Vagina (tissue), 2 donors: ENCODE measurements at places on chromosomes 1 and 21. TPM values are rescaled to one million over a fixed set of nuclear protein-coding genes. Genes with fewer than 3 reads are reported as not detected.
A peak's percentile ranks its signal among the peaks of the same experiment; 100 is the strongest.

Gene HSF2BP
- total RNA-seq: 2.7 TPM

Gene CRYBG2
- total RNA-seq: 67.0 TPM

Gene RHOC
- total RNA-seq: 251 TPM

Gene LYSMD1
- 21.1 TPM for total RNA-seq

Gene INSRR
- not detected for total RNA-seq

Gene LCE2B
- not detected for total RNA-seq

Gene TMEM61
- 3.4 TPM for total RNA-seq

DNA sequence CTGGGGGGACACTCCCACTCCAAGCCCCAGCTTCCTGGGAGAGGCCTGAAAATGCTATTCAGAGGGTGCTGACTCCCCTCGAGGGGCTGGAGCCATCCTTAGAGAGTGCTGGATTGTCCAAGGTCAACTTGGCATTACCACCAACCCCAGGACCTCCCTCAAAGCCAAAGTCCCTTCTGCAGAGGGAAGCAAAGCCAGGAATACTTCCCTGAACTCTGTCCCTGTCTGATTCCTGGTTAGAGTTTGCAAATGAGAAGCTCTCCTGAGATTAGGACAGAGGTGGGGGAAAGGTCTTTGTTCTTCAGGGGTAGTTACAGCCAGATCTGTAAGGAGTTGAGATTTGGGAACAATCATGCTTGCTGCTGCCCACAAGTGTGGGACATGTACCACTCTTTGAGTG, 45.3 kb downstream of the TLR5 start:
- DNase-seq: no peak
- H3K4me3 ChIP-seq: no peak overlapping the region
- H3K36me3 ChIP-seq: no peaks in the 10 kb centered on the region
- H3K27ac ChIP-seq: no peak overlapping the region
- H3K4me1 ChIP-seq: no peaks in the 10 kb centered on the region

DNA sequence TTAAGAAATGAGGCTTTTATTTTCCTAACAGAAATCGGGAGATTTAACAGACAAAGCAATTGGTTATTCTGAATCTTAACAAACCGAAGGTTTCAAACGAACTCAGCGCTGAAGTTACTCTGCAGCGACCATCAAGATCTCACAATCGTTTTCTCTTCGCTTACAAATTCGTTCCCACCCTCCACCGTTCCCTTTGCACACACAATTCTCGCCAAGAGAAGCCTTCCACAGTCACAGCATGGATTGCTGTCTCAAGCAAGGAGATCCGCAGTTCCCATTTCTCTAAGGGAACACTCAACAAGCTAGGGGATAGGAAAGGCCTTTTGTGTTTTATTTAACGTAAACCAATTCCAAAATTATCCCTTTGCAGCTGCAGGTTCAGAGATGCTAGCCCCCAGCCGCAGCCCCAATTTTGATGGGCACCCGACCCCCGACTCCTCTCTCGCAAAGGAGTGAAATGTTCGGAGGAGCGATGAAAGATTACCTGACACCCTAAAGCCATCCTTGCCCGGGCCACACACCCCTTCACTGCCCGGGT, 755 bp downstream of the FBXO42 start:
- H3K4me1 ChIP-seq: peaks cover 37% of the 10 kb centered on the region
- H3K36me3 ChIP-seq: no peaks in the 10 kb centered on the region
- H3K27ac ChIP-seq: peak overlapping the region; percentile 94
- H3K4me3 ChIP-seq: peak overlapping the region; percentile 85
- DNase-seq: no peak

- no peak overlapping the region for H3K27ac ChIP-seq
- DNase-seq: no peak
- H3K4me1 ChIP-seq: no peaks in the 10 kb centered on the region
- no peaks in the 10 kb centered on the region for H3K36me3 ChIP-seq
- no peaks in the 10 kb centered on the region for H3K27me3 ChIP-seq
Observed at GRCh38 chr1:41397753-41398330, 36.6 kb downstream of the FOXO6 start.

GRCh38 chr1:21000245-21000594, 176.5 kb downstream of the EIF4G3 start:
- H3K36me3 ChIP-seq: no peaks in the 10 kb centered on the region
- no peak for DNase-seq
- H3K4me1 ChIP-seq: no peaks in the 10 kb centered on the region
- no peak overlapping the region for H3K27ac ChIP-seq
- no peak overlapping the region for H3K4me3 ChIP-seq
- H3K27me3 ChIP-seq: no peaks in the 10 kb centered on the region

GRCh38 chr1:47663286-47663685, 225.4 kb downstream of the FOXD2 start:
- no peak overlapping the region for H3K4me3 ChIP-seq
- no peak for DNase-seq
- H3K4me1 ChIP-seq: no peaks in the 10 kb centered on the region
- no peak overlapping the region for H3K27ac ChIP-seq
- no peaks in the 10 kb centered on the region for H3K36me3 ChIP-seq

DNA sequence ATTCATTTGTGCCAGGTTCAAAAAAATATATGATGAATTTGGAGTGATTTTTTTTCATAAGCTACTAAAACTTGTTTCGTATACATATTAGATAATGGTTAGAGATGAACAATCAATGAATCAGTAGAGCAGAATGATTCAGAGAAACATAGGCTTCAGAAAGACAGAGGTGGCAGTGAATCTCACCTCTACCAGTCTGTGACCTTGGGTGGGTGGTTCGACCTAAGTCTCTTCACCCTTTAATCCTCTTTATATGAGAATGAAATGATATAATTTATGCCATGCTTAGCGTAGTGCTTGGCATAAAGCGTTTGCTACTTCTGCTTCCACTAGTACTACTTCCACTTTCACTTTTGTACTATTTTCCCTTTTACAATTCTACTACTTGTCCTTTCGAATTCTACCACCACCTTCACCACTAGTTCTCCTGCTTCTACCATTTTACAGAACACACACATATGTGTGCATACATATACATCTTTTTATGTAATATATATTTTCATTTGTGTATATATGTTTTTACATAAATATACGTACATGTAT, 45.1 kb downstream of the FYB2 start:
- no peak overlapping the region for H3K27ac ChIP-seq
- DNase-seq: no peak
- no peak overlapping the region for H3K4me3 ChIP-seq
- no peaks in the 10 kb centered on the region for H3K36me3 ChIP-seq
- no peaks in the 10 kb centered on the region for H3K27me3 ChIP-seq
- no peaks in the 10 kb centered on the region for H3K4me1 ChIP-seq

GRCh38 chr1:156226116-156226538, 13.3 kb downstream of the PMF1 start:
- no peak for DNase-seq
- peaks cover 8% of the 10 kb centered on the region for H3K4me1 ChIP-seq
- H3K4me3 ChIP-seq: no peak overlapping the region
- H3K36me3 ChIP-seq: no peaks in the 10 kb centered on the region

GRCh38 chr1:159229260-159229885, 24.7 kb downstream of the ACKR1 start:
- H3K36me3 ChIP-seq: no peaks in the 10 kb centered on the region
- H3K4me1 ChIP-seq: no peaks in the 10 kb centered on the region
- no peak overlapping the region for H3K4me3 ChIP-seq

GRCh38 chr1:66147226-66147835, 354.6 kb downstream of the PDE4B start:
- H3K4me1 ChIP-seq: no peaks in the 10 kb centered on the region
- DNase-seq: no peak
- no peaks in the 10 kb centered on the region for H3K27me3 ChIP-seq
- no peak overlapping the region for H3K4me3 ChIP-seq
- no peaks in the 10 kb centered on the region for H3K36me3 ChIP-seq

DNA sequence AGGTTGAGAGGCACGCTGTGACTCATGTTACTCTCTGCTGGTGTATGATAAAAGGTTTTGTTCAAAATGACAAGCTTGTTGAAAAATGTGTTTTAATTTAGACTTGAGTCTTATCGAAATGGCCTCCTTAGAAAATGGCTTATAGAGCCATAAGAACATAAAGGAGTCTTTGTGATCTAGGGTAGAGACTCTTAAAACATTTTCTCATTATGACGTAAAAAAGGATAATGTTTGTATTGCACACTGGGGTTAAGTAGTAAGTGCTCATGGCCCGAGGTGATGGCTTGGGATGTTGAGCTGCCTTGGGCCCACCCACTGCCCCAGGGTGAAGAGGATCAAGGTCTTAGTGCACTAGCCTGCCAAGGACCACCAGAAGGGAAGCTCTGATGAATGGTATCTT, 117.4 kb downstream of the DISC1 start:
- no peak for DNase-seq
- no peaks in the 10 kb centered on the region for H3K36me3 ChIP-seq
- no peaks in the 10 kb centered on the region for H3K27me3 ChIP-seq
- H3K4me1 ChIP-seq: no peaks in the 10 kb centered on the region
- H3K4me3 ChIP-seq: no peak overlapping the region

GRCh38 chr1:27139980-27140379, 14.9 kb downstream of the SLC9A1 start:
- H3K27ac ChIP-seq: no peak overlapping the region
- H3K4me3 ChIP-seq: no peak overlapping the region
- H3K4me1 ChIP-seq: peaks cover 90% of the 10 kb centered on the region
- H3K27me3 ChIP-seq: no peaks in the 10 kb centered on the region
- DNase-seq: no peak

DNA sequence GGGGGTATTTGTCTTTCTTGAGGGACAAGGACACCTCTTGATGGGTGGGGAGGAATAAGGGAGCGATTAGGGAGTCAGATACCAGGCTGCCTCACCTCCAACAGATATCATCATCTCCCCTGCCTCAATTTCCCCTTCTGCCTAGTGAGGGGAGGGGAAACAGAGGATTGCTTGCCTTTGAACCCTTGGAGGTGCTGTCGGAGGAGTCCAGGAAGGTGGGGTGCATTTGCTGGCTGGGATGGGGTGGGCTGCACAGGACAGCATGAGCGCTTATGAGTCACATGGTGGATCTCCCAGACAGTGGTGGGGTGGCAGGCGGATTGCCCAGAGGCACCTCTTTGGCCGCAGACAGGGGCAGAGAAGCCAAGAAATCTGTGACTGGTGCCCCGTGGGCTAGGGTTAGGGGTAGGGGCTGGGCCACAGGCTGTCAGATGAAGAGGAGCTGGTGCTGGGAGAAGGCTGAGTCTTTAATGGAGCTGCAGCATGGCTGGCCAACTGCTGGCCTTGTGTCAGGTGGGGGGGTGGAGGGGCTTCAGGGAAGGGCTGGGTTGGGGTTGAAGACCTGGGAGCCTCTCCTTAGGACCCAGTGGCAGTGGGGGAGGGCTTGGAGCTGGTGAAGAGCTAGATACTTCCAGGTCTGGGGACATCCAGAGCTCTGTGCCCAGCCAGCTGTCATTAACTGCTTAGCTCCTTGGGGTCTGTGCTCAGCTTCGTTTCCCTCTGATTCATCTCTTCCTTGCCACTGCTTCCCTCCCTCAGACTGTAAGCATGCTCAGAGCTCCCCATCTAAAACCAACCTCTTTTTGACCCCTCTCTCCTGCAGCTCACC, 7.0 kb upstream of the ADORA1 start:
- no peaks in the 10 kb centered on the region for H3K36me3 ChIP-seq
- no peak overlapping the region for H3K27ac ChIP-seq
- H3K4me1 ChIP-seq: peaks cover 4% of the 10 kb centered on the region
- no peaks in the 10 kb centered on the region for H3K27me3 ChIP-seq
- H3K4me3 ChIP-seq: no peak overlapping the region

GRCh38 chr1:151292207-151293030, 10.3 kb downstream of the ZNF687 start:
- no peaks in the 10 kb centered on the region for H3K4me1 ChIP-seq
- no peak for DNase-seq
- H3K4me3 ChIP-seq: no peak overlapping the region
- peaks cover 85% of the 10 kb centered on the region for H3K36me3 ChIP-seq

- H3K4me3 ChIP-seq: no peak overlapping the region
- H3K27me3 ChIP-seq: no peaks in the 10 kb centered on the region
- H3K27ac ChIP-seq: no peak overlapping the region
- no peak for DNase-seq
- no peaks in the 10 kb centered on the region for H3K4me1 ChIP-seq
Observed at GRCh38 chr1:38285807-38286530, 239.4 kb upstream of the POU3F1 start.

GRCh38 chr1:227215863-227216510, 102.3 kb downstream of the CDC42BPA start:
- H3K27me3 ChIP-seq: no peaks in the 10 kb centered on the region
- H3K4me3 ChIP-seq: no peak overlapping the region
- no peaks in the 10 kb centered on the region for H3K36me3 ChIP-seq
- no peak for DNase-seq
- H3K27ac ChIP-seq: no peak overlapping the region

DNA sequence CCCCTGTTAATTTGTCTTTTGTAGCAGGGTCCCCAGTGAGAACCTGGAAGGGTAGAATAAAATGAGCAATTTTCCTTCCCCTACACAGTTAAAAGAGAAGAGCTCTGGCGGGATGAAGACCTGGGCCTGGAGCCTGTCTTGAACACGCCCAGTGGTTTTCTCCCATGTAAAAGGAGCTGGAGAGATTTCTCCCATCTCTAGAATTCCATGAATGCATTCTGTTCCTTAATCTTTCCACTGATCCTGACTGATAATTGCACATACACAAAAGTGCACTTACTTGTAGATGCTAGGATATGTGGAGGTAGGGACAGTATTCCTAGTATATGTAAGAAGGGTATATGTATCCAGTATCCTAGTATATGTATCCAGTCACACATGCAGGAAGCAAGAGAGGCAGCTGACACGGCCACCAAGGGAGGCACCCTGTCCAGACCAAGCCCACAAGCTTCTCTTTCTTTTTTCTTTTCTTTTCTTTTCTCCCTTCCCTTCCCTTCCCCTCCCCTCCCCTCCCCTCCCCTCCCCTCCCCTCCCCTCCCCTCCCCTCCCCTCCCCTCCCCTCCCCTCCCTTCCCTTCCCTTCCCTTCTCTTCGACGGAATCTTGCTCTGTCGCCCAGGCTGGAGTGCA, 11.9 kb upstream of the PKNOX1 start:
- no peak overlapping the region for H3K4me3 ChIP-seq
- no peak overlapping the region for H3K27ac ChIP-seq

DNA sequence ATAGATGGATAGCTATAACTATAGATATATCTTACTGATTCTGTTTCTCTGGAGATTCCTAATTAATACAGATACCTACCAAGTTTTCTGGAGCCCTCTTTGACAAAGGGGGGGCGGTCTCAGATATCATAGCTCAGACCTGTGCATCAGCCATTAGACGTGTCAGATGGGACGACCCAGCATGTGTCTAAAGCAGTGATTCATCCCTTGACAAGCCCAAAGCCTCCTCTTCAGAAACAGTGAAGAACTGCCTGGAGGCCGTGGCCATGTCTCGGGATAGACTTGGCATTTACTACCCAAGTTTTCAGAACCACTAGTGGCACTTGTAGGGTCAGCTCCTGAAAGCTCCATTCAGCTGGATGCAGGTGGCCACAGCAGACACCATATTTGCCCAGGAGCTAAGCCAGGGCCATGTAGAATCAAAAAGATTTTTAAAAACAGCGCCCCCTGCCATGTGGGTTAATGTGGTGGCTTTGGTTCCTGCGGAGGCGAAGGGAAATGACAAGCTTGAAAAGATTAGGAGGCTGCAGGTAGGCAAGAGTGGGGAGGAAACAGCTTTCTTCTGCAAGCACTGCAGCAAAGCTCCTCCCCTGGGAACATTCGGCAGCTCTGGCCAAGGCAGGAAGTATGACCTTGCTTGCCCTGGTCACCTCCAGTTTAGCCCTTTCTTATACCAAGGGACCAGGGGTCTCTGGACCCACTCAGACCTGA, 82.2 kb downstream of the FBXO2 start:
- H3K27me3 ChIP-seq: no peaks in the 10 kb centered on the region
- no peaks in the 10 kb centered on the region for H3K36me3 ChIP-seq
- DNase-seq: no peak
- no peaks in the 10 kb centered on the region for H3K4me1 ChIP-seq
- no peak overlapping the region for H3K27ac ChIP-seq
